ENCODE measurements at places on chromosomes 2 and 18.

DNA sequence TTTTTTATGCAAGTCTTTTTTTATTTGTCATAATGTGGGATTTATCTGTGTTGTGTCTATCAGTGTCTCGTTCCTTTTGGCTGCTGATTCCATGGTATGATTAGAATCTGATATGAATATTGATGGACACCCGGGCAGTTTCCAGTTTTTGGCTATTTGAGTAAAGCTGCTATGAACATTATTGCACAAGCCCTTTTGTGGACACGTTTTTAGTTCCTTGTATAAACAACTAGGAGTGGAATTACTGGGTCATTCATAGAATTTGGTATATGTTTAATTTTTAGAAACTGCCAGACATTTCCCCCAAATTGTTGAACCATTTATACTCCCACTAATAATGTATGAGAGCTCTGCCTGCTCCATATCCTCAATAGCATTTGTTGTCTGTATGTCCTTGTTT lies 26.6 kb downstream of the HK2 start:
- no peak for DNase-seq
- H3K27me3 ChIP-seq: peaks cover 18% of the 10 kb centered on the region
- peaks cover 25% of the 10 kb centered on the region for H3K4me1 ChIP-seq
- no peaks in the 10 kb centered on the region for H3K36me3 ChIP-seq

- no peaks in the 10 kb centered on the region for H3K4me1 ChIP-seq
- H3K27me3 ChIP-seq: no peaks in the 10 kb centered on the region
- no peak for DNase-seq
- no peaks in the 10 kb centered on the region for H3K36me3 ChIP-seq
These were observed 31.0 kb downstream of the CFAP210 start for GRCh38 chr2:169663247-169663646.

GRCh38 chr2:109031476-109032228 lies 42.6 kb upstream of the EDAR start:
- no peaks in the 10 kb centered on the region for H3K36me3 ChIP-seq
- peak overlapping the region; percentile 35 for H3K4me3 ChIP-seq
- peaks cover 3% of the 10 kb centered on the region for H3K4me1 ChIP-seq
- no peak for DNase-seq

DNA sequence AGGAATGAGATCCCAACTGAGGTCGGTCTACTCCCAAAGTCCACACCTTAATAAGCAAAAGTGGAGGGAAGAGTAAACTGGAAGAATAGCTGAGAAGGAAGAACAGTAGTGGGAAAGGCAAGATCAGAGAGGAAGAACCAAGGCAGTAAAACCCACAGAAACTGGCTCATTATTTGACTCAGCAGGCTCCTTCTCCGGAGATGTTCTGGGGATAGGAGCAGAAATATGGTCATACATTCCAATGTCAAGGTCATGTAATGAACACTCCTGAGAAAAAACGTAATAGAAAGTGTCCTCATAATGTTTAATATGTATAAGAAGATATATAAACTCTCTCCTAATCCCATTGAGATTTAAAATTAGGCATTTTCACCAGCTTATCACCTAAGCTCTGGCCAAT lies 39.5 kb downstream of the STK39 start:
- DNase-seq: no peak
- no peaks in the 10 kb centered on the region for H3K27me3 ChIP-seq
- H3K36me3 ChIP-seq: no peaks in the 10 kb centered on the region
- no peak overlapping the region for H3K4me3 ChIP-seq
- H3K4me1 ChIP-seq: peaks cover 24% of the 10 kb centered on the region

DNA sequence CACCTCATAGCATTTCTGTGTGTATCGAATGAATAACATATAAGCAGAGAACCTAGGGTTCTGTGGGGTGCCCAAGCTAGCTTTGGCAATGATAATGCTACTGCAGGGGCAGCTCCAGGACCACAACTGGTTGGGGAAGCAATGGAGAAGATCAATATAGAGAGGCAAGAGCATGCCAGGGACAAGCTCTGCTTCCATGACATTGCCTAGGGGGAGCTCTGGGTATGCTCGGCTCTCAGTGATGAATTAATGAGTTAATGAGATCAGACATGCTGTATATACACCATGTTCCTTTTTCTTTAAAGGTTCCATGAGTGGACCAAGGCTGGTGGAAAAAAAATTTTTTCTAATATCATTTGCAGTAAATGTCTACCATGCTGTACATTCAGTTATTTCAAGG lies 618.4 kb downstream of the BCL11A start:
- H3K27ac ChIP-seq: no peak overlapping the region
- H3K27me3 ChIP-seq: no peaks in the 10 kb centered on the region
- no peak overlapping the region for H3K4me3 ChIP-seq

DNA sequence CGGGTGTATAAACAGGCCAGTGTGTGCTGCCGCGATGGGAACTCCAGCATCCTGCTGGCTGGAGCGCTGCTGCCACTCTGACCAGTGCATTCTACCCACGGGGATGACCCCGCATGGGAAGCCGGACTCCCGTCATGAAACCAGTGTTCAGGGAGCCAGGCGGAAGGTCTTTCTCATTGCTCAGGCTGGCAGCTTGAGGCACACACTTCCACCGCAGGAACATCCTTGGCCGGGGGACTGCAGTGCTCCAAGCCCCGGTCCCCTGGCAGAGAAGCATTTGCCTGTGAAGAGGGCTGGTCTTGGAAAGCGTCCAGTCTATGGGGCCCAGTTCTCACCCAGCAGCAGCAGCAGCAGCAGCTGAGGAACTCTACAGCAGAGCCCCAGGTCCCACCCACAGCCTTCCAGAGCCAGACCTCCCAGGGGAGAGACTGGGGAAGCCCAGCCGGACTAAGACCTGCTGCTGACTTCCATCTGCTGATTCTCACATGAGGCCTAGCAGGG lies 235.9 kb downstream of the KLHL29 start:
- H3K27me3 ChIP-seq: peaks cover 1% of the 10 kb centered on the region
- peaks cover 11% of the 10 kb centered on the region for H3K4me1 ChIP-seq
- H3K27ac ChIP-seq: peak overlapping the region; percentile 12

- H3K36me3 ChIP-seq: peaks cover 39% of the 10 kb centered on the region
- no peak overlapping the region for H3K27ac ChIP-seq
- no peaks in the 10 kb centered on the region for H3K27me3 ChIP-seq
- peaks cover 3% of the 10 kb centered on the region for H3K4me1 ChIP-seq
- no peak overlapping the region for H3K4me3 ChIP-seq
These were observed 4.6 kb downstream of the RPS27A start for GRCh38 chr2:55236992-55237543.

DNA sequence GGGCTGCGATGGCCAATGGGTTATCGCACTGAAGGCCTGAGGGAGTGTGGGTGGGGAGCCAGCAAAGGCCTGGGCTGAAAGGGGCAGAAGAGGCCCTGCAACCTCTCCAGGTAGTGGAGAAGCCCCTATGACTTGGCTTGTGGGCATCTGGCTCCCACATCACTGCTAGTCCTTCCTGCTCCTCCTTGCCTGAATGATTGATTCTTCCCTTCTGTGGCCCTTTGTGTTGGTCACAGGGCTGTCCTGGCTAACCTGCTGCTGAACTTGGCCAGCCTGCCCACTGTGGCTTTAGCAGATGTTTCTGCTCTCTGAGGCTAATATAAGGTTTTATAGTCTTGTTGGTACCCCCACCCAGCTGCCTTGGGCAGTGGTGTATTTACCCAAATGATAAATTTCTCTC lies 136.2 kb upstream of the ALPP start:
- no peak overlapping the region for H3K4me3 ChIP-seq
- peaks cover 10% of the 10 kb centered on the region for H3K36me3 ChIP-seq
- DNase-seq: no peak
- no peaks in the 10 kb centered on the region for H3K4me1 ChIP-seq
- H3K27ac ChIP-seq: no peak overlapping the region
- no peaks in the 10 kb centered on the region for H3K27me3 ChIP-seq

- H3K36me3 ChIP-seq: no peaks in the 10 kb centered on the region
- H3K27me3 ChIP-seq: peaks cover 28% of the 10 kb centered on the region
- peaks cover 3% of the 10 kb centered on the region for H3K4me1 ChIP-seq
These were observed 564 bp downstream of the TRABD2A start for GRCh38 chr2:84880395-84880644.

DNA sequence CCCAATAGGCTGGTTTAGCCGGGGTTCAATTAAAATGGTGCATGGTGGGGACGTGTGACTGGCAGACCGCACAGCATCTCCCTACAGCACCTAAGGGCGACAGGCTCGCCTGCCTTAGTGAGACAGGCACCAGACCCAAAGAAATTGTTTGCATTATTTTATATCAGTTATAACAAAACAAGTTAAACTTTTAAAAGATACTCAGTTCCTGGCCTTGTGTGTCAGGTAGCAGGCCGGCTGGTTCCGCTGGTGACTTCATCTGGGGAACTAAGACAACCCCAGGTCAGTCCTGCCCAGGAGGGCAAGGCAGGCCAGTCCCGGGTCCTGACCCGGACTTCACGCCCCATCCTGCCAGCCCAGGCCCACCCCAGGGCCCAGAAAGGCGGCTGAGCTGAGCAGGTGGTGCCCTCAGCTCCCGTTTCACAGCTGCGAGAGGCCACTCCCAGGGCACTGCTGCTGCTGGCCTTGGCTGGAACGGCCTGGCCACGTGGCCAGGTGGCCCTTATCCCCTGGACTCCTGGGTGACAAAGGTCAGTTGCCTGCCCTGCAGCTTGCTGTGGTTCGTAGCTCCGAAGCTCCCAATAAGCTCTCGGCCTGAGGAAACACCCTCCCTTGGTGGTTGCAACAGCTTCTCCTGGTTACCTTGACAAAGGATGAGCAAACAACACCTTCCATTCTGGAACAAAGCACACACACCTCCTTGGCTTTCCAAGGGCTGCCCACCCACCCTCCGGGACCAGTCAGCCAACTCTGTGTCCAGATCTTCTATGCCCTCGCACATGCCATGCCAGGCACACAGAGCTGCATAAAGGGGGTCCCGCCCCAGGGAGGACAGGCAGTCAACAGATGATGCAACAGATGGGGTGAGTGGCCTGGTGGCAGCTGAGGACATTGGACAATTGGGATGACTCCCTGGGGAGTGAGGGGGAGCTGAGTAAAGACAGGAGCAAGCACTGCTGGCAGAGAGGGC lies 11.3 kb upstream of the AGXT start:
- no peak overlapping the region for H3K4me3 ChIP-seq
- H3K27me3 ChIP-seq: no peaks in the 10 kb centered on the region
- H3K36me3 ChIP-seq: no peaks in the 10 kb centered on the region
- DNase-seq: peak; percentile 82
- H3K4me1 ChIP-seq: peaks cover 15% of the 10 kb centered on the region
- H3K27ac ChIP-seq: peak overlapping the region; percentile 50

GRCh38 chr18:77346208-77346810 lies 96.7 kb downstream of the GALR1 start:
- H3K36me3 ChIP-seq: no peaks in the 10 kb centered on the region
- DNase-seq: no peak
- H3K4me1 ChIP-seq: no peaks in the 10 kb centered on the region
- no peaks in the 10 kb centered on the region for H3K27me3 ChIP-seq
- no peak overlapping the region for H3K4me3 ChIP-seq

Measured in large intestine (tissue), 12 donors.